CD14-positive monocyte (primary cell): ENCODE measurements at places on chromosomes 12 and 14. TPM values are rescaled to one million over a fixed set of nuclear protein-coding genes. Genes with fewer than 3 reads are reported as not detected.

DNA sequence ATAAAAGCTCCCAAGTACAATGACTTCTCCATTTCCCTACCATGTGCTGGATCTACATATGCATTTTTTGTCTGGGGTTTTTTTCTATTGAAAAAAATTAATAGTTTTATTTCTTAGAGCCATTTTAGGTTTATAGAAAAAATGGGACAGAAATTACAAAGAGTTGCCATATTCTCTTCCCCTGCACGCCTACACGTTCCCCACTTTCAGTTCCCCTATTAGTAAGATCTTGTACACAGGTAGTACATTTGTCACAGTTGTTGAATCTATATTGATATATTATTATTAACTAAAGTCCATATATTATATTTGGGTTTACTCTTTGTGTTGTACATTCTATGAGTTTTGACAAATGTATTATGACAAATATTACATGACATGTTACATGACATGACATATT lies 35.7 kb downstream of the SIX6 start:
- no peak overlapping the region for H3K27ac ChIP-seq
- DNase-seq: no peak
- H3K4me3 ChIP-seq: no peak overlapping the region
- no peaks in the 10 kb centered on the region for H3K4me1 ChIP-seq
- no peaks in the 10 kb centered on the region for H3K27me3 ChIP-seq

DNA sequence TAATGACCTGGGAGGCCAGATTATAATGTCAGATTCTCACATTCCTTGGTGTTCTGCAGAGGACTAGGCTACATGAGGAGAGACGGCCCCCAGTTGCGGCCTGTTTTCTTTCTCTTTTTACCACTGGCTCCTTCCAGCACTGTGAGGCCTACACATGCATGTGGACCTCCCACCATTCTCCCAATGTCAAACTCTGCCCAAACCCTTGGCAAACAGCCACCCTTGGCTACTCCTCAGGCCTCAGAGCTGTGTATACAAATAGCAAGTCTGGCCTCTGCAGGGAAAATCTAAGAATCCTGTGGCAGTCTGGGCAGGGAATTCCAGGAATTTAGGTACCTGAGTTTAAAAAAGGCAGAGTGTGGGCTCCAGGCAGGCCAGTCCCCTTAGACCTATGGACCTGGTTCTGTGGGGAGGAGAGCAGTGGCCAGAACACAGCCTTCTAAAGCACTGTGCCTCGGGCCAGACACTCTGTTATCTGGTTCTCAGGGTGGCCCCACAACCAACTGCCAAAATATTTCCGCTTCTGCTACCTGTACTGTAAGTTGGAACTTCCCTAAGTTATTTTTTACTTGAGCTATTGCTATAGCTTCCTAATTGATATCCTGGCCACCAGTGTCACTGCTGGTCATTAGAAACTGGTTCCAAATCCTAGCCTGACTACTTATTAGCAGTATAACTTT lies 19.9 kb upstream of the NEDD1 start:
- H3K27ac ChIP-seq: no peak overlapping the region
- no peaks in the 10 kb centered on the region for H3K36me3 ChIP-seq
- H3K27me3 ChIP-seq: peaks cover 6% of the 10 kb centered on the region
- DNase-seq: no peak
- no peak overlapping the region for H3K4me3 ChIP-seq
- H3K4me1 ChIP-seq: no peaks in the 10 kb centered on the region

DNA sequence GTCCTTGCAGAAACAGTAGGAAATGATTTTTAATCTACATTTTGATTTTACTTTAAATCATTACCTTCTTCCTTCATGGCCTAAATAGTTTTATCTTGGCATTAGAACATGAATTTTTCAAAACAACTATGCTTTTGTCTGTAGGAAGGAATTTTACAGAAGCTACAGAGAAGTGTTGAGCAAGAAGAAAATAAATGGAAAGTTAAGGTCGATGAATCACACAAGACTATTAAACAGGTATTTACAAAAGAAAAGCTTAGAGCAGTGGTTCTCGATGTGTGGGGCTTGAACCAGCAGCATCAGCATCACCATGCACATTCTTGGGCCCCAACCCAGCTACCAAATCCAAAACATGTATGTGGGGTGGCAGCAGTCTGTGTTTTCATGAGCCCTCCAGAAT lies 91.6 kb downstream of the KTN1 start:
- no peaks in the 10 kb centered on the region for H3K27me3 ChIP-seq
- H3K4me1 ChIP-seq: no peaks in the 10 kb centered on the region
- peaks cover 82% of the 10 kb centered on the region for H3K36me3 ChIP-seq
- no peak for DNase-seq

- H3K27me3 ChIP-seq: no peaks in the 10 kb centered on the region
Observed at GRCh38 chr12:50990147-50990727, 35.9 kb downstream of the SLC11A2 start.

DNA sequence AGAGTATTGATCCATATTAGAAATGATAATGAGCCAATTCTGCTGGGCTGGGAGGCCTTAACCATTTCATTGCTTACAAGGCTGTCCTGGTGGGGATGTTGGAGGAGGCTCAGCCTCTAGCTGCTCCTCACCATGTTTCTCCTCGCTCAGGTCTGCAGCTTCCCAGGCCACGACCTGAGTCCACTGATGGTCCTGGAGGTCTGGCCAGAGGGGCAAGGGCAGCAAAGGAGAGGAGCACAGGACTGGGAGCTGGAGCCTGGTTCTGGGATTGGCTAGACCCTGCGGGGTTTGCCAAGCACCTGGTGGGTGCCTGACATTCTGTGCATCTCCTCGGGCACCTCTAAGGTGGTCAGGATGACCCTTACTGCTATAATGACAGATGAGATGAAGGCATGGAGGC lies 92.6 kb downstream of the KIF26A start:
- H3K4me1 ChIP-seq: no peaks in the 10 kb centered on the region
- no peaks in the 10 kb centered on the region for H3K36me3 ChIP-seq
- no peaks in the 10 kb centered on the region for H3K27me3 ChIP-seq

Gene TMTC3
- 2.2 TPM for polyA plus RNA-seq
